ENCODE measurements at places on chromosomes 7 and 10.

DNA sequence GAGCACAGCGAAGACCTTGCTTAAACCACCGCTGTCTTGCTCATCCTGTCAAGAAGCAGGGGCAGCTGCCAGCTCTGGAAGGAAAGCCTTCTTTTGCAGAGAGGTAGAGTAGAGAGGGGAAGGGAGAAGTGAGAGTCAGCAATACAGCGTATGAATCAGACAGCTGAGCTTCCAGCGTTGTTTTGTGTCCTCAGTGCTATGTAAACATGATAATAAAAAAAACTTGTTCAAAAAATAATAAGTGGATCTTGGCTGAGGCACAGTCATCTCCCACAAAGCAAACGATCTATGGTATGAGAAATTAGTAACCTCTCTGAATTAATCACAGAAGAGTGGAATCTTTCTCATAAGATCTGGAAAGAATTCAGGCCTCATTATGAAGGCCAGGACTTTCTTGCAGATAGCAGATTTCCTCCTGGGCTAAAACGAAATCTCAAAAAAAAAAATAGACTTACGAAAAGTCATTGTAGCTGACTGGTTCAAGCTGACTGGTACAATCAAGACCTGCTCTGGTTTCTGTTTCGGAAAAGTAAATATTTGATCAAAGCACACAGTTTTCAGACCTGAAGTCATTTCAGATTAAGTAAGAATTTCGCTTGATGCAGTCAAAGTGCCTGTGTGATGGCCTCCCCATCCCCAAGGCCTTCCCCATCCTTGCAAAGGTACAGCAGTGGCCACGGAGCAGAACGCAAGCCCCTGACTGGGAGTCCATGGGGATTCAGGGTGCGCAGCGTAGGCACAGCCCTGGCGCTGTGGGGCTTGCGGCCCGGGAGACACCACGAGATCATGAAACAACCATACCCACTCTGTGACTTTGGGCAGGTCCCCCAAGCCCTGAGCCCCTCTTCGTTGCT, 29.4 kb downstream of the CHST15 start:
- DNase-seq, result no peak

- no peak for DNase-seq
Observed at GRCh38 chr10:106734220-106734619, 430.3 kb downstream of the SORCS1 start.

GRCh38 chr10:26540601-26541000, 102.5 kb downstream of the APBB1IP start:
- no peak for DNase-seq

- no peak for DNase-seq
Observed at GRCh38 chr10:98076086-98076485, 45.7 kb upstream of the CRTAC1 start.

DNA sequence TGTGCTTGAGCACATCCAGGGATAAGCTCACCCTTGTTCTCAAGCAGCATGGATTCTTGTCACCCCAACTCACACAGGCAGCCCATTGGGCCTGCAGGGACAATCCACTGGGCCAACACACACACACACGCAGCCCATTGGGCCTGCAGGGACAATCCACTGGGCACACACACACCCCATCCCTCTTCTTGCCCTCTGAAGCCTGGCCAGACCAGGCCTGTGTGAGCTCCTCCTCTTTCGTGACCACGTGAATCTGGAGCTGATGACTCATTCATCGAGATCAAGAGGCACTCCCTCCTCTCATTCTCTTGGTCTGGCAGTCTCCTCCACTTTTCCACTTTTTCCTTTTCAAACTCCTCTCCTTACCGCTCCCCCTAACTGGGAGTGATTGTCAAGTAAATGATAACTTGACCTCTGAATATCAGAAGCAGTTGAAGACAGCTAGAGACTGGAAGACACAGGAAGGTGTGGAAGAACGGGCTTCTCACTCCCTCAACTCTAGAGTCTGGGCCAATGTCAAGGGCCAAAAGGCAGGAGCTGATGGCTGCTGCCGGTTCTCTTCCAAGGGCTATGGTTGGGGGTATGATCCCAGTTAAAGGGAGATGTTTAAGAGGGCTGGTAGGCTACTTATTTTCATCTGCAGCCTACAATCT, 89.7 kb downstream of the HIPK2 start:
- no peak for DNase-seq

- DNase-seq, result no peak
Observed at GRCh38 chr10:32939296-32940111, 18.5 kb downstream of the ITGB1 start.

DNA sequence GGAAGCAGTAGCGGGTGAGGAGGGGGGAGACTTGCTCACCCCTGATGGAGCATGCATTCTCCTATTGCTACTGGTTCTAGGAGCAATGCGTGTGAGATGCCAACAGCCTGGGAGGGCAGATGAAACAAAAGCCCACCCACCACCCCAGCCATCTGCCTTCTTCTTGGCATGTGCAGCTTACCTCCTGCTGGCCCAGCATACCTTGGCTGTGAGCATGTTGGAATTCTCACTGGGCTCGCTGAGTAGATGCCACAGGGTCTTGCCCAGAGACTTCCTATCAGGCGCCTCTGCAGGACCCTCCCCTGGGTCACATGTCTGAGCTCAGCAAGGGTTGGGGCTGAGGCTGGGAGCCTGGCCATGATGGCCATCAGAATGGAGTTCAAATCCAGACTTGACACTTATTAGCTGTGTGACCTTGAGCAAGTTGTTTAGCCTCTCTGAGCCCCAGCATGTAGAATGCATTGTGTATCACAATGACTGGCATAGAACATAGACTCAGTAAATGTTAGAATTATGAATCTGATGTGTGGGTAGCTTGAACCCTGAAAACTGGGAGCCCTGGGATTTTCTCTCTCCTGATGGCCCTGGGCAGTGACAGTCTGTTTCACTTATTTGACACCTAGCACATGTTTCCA, 38.2 kb downstream of the CDH23 start:
- DNase-seq, result no peak

- no peak for DNase-seq
Observed at GRCh38 chr10:37549054-37549453, 308.4 kb downstream of the ZNF248 start.

GRCh38 chr10:103449208-103450144, 2.7 kb downstream of the CALHM2 start:
- DNase-seq, result no peak

- DNase-seq, result no peak
Observed at GRCh38 chr10:97149079-97149531, 36.7 kb downstream of the SLIT1 start.

DNA sequence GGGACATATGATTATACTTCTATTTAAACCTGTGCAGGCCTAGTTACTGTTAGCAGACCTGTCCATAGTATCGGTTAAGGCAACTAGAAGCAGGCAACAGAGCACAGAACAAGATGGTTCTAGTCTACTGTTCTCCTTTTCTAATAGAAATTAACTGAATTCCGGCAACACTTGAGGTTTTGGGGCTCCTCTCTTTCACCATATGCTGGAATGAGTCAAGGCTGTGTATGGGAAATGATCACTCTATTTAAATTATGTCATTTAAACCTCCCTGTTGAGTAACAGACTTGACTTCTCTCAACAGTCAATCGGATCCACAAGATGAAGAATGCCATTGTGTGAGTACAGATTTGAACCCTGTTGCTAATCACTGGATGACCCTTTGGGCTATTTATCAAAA, 6.2 kb upstream of the OTUD1 start:
- DNase-seq, result no peak

DNA sequence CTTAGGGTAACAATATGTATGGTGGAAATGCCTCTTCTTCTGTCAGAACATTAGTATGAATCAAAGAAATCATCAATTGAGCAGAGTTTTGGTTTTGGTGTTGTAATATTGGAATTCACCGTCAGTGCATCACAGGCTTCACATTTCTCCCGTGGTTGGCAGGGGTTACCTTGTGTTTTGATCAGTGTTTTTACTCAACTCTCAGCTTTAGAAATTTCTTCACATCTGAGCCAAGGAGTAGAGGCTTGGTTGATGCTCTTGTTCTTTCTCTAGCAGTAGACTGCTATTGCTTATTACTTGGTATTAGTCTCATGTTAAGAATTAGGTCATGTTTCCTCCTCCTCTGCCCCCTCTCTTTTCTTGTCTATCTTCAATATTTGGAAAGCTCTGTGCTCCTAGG, 188.8 kb upstream of the SMIM30 start:
- DNase-seq, result no peak

GRCh38 chr7:14698239-14698638, 204.3 kb downstream of the DGKB start:
- no peak for DNase-seq

DNA sequence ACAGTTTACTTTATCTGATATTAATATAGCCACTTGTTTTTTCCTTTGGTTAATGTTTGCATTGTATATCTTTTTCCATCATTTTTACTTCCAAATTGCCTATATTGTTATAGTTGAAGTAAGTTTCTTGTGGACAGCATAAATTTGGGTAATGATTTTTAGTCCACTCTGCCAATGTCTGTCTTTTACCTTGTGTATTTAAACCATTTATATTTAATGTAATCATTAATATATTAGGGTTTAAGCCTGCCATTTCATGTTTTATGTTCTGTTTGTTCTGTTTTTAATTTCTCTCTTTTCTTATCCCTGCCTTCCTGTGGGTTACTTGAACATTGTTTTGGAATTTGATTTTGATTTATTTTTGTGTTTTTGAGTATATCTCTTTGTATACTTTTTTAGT, 12.8 kb upstream of the NOD1 start:
- no peak for DNase-seq

- DNase-seq, result no peak
Observed at GRCh38 chr10:111432588-111432987, 355.8 kb downstream of the ADRA2A start.

- DNase-seq, result no peak
Observed at GRCh38 chr10:119285495-119286267, 78.3 kb downstream of the GRK5 start.
